D341Med (cell line): ENCODE measurements at places on chromosomes 5 and 9.

- DNase-seq = no peak
Observed at GRCh38 chr5:113071401-113071800, 94.8 kb downstream of the DCP2 start.

- no peak for DNase-seq
Observed at GRCh38 chr9:4865681-4866080, 72.9 kb downstream of the RCL1 start.

DNA sequence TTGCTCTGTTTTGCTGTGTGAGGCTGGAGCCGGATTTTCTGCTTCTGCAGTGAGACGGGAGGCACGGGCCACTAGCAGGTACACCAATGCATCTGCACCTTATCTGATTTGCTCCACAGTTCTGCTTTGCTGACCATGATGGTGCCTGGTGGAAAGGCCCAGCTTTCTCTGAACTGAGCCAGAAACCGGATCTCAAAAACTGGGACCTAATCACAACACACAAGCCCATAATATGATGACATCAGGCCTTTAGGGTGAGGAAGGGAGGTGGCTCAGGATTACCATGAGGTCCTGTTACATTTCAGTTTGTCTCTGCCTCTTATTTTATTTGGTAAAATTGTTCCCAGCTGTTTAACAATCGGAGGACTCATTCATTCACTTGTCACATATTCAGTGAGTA lies 49.8 kb downstream of the FGF1 start:
- no peak for DNase-seq

- peak; percentile 73 for DNase-seq
Observed at GRCh38 chr5:103808464-103809106, 246.0 kb upstream of the NUDT12 start.

DNA sequence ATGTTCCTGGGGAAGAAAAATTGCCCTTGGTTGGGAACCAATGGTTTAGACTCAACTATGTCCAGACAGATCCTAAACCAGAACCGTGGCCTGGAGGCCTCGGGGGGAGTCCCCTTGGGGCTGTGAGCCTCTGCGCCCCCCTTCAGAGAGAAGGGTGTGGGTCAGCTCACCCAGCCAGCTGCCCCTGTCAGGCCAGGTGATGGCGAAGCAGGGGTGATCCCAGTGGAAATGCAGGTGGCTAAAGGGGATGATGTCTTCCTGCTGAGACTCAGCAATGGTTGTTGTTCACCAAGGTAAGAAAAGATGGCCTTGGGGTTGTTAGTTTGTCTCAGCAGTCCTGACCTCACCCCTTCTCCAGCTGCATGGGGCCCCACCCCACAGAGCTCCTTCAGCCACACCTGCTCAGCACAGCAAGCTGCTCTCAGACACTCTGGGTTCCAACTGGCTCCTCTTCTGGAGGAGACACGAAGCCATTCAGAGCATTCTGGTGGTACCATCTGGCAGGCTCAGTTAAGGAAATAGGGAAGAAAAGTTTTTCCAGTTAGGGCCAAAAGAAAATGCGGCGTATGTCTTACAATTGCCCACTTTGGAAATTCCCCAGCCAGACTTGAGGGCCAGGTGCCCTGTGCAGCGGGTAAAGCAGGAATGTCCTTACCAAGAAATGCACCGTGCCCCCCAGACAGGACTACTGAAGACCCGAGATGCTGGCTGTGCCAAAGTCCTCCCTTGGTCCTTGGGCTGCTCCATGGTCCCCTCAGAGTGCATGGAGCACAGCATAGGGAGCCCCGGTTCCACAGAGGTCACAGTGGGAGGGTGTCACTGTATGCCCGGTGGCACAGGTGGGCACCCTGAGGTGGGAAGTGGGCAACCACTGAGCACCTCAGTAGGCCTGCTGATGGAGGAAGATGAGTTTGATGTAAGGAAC lies 90.2 kb downstream of the NSUN2 start:
- no peak for DNase-seq

- DNase-seq = no peak
Observed at GRCh38 chr9:33117306-33117705, 40.8 kb upstream of the SMU1 start.

- peak; percentile 65 for DNase-seq
Observed at GRCh38 chr9:104927912-104928740, at the start of gene ABCA1. ABCA1 (minus strand) TSS chr9:104928155; CDS start chr9:104903679, 24,476 bp downstream.

- DNase-seq = no peak
Observed at GRCh38 chr9:91212596-91213243, 149.0 kb downstream of the AUH start.

DNA sequence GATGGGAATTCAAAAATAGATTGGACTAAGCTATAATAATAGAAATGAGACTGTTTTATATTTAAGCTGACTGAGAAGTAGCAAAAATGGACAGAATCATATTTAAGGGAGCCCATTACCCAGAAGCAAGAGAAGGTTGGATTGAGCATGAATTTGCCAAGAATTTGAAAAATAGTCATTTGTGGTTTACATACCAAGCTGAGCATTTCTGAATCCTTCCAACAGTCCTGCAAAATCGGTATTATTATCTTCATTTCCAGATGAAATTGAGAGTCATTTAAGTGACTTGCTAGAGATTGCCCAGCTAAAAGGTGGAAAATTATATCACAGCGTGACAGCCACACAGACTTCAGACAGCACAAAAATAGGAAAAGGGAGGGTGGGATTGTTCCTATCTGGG lies 48.4 kb downstream of the TNFSF15 start:
- DNase-seq = no peak

DNA sequence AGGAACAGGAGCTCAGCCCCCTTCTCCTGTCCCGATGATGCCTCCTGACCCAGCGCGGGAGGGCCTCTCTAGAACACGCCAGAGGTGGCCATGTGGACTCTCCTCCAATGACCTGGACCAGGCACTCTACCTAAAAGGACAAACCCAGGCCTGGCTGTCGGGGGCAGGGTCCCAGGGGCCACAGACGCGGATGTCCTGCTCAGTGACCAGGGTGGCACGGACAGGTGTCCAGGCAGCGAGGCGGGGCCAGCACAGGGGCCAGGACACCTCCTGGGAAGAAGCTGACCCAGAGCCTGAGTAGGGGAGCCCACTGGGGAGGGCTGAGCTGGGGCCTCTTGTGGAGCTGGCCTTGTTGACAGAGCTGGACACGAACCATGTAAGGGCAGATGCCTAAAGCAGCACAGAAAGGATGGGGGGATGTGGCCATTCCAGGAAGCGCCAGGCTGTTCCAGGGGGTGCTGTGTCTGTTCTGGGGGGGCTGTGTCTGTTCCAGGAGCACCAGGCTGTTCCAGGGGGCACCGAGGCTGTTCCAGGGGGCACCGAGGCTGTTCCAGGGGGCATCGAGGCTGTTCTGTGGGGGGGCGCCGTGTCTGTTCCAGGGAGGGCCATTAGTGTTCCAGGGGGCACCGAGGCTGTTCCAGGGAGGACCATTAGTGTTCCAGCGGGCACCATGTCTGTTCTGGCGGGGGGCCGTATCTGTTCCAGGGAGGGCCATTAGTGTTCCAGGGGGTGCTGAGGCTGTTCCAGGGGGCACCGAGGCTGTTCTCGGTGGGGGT lies 30.5 kb downstream of the EXD3 start:
- DNase-seq = no peak

- no peak for DNase-seq
Observed at GRCh38 chr5:76274571-76274970, 128.5 kb upstream of the IQGAP2 start.

GRCh38 chr9:114370251-114370967 lies 17.4 kb downstream of the AKNA start:
- peak; percentile 91 for DNase-seq

- DNase-seq = no peak
Observed at GRCh38 chr9:127875306-127875966, 2.0 kb downstream of the AK1 start.

DNA sequence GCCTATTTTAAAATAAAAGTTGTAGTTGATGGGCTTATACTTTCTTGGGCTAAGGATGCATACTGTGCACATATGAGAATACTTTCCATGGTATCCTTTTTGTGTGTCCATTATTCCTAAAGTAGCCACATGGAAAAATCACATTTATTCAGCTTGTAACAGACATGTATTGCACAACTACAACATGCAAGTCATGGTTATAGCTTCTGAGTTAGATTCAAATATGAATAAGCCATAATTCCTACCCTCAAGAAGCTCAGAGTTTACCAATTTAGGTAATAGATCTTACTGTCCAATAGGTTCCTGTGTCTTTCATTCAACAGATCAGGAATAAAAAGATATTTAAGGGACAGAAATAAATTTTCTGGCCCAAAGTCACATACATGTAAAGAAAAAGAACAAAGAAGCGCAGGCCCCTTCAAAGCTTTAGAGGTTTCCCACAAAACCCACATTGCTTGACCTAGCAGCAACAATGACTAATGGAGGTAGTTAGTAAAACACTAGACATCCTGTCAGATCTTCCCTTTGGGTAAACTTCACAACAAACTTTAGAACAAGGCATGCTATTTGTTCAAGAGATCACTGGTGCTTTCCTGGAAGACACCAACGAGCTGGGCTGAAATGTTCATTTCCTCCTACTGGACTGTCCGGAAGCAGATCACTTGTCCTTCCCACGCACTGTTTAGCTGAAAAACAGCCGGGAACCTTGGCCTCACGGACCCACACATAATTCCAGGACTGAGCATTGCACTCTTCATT lies 78.4 kb upstream of the ITGA1 start:
- no peak for DNase-seq

- DNase-seq = no peak
Observed at GRCh38 chr5:119031011-119031886, 39.6 kb upstream of the DMXL1 start.

DNA sequence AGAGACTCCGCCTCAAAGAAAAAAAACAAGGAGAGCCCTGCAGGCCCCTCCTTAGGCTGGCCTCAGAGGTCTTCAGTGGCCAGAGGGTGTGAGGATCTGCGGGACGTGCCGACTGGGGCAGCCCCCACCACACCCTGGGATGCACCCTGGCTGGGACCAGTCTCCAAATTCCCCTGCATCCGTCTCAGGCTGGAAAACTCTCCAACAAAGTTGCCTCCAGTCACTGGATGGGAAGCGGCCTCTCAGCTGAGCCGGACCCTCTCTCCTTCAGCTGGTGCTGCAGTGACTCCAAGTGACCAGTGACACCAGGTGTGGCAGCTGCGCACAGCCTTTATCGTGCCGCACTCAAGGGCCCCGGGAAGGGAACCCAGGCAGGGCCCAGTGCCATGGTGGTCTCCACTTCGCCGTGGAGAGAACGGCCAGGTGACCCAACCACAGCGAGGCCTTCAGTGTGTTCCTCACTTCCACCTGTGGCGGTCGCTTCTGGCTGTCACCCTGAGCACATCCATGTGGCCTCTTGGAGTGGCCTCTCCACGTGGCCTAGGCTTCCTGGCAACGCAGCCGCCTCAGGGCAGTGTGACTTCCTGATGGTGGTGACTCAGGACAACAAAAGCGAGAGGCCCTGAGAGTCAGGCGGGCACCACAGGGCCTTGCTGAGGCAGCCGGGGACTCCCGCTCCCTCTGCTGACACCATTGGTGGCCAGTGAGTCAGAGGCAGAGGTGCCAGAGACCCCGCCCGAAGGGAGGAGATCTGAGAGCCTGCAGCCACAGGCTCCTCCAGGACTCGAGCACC lies 19.3 kb upstream of the CAMSAP1 start:
- DNase-seq = no peak

- no peak for DNase-seq
Observed at GRCh38 chr9:98108531-98109031, 10.4 kb downstream of the TRIM14 start.

GRCh38 chr5:132184588-132184987 lies 43.1 kb downstream of the P4HA2 start:
- DNase-seq = no peak

DNA sequence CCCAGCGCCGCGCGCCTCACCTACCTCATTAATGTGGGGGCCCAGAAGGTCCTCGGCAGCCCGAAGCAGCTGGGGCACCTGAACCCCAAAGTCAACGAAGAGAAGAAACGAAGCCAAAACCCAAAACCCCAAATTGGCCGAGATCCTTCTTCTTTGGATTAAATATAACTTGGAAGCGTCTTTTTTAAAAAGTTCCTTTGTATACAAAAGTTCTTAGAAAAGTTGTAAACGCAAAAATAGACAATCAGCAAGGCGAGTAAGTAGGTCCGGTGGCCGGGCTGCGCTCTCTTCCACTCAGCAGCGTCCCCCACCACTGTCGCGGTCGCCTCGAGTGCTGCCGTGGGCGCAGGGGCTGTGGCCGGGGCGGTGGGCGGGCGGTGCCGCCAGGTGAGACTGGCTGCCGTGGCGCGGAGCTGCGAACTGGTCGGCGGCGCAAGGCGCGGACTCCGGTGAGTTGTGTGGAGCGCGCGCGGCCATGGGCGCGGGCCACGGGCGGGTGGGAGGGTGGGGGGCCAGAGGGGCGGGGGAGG lies 360 bp downstream of the KLF4 start:
- DNase-seq = no peak

DNA sequence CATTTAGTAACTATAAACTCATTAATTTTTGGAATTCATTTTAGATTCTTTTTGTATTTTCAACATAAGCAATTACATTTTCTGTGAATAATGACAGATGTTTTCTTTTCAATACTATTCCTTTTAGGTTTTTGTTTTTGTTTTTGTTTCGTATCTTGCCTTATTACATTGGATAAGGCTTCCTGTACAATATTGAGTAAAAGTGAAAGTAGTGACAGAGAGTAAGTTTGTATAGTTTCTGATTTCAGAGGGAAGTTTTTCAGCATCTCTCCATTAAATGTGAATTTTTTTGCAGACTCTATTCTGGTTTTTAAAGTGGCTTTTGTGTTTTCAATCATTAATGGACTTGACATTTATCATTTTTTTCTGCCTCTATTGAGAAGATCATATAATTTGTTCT lies 12.8 kb upstream of the CAMK4 start:
- no peak for DNase-seq

GRCh38 chr5:139733010-139733688 lies 62.5 kb upstream of the PSD2 start:
- DNase-seq = no peak

GRCh38 chr5:123156577-123157296 lies 67.7 kb downstream of the PRDM6 start:
- no peak for DNase-seq

DNA sequence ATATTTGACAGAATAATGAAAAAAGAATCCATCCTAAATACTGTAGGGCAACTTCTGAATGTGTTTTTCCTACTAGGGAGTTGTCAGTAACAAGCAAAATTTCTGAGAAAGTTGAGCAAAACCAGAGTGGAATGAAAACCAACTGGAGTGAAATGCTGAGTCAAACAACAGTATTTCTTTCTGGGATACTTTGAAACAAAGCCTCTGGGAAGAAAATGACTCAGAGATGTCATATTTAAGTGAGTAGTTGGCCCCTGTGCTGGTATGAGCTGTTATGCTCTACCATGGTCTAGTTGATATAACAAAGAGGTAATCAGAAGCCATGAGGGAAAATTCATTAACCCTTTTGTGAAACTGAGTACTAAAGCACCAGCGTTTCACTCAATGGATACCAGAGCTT lies 372.1 kb upstream of the C9orf72 start:
- DNase-seq = no peak

- no peak for DNase-seq
Observed at GRCh38 chr9:125145425-125145824, 2.1 kb upstream of the SCAI start.

GRCh38 chr9:103985077-103985476 lies 109.0 kb upstream of the SMC2 start:
- DNase-seq = no peak

DNA sequence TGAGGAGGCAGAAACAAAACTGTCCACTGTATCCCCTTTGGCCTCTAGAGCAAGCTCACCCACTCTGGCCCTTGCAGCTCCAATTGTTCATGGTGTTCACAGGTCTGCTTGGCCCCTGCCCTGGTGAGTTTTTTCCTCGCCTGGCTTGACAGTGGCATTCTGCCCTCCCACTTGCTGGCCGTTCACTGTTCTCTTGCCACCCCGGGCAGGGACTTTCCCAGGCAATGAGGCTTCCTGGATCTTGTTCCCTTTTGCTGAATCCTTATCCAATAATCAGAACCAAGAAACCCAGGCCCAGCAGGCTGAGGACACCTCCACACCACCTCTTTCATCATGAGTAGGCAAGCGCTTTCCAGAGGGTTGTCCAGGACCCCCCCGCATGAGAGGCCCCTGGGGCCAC lies 31.2 kb downstream of the ZNF618 start:
- no peak for DNase-seq
